Pons (tissue), 1 donor: ENCODE measurements at places on chromosomes 3 and 15.

GRCh38 chr15:39205506-39206371 lies 375.1 kb upstream of the THBS1 start:
- DNase-seq, result no peak

GRCh38 chr15:89707577-89707976 lies 17.0 kb downstream of the WDR93 start:
- DNase-seq, result no peak

- no peak for DNase-seq
These were observed 109.1 kb downstream of the OPA1 start for GRCh38 chr3:193701953-193702635.

DNA sequence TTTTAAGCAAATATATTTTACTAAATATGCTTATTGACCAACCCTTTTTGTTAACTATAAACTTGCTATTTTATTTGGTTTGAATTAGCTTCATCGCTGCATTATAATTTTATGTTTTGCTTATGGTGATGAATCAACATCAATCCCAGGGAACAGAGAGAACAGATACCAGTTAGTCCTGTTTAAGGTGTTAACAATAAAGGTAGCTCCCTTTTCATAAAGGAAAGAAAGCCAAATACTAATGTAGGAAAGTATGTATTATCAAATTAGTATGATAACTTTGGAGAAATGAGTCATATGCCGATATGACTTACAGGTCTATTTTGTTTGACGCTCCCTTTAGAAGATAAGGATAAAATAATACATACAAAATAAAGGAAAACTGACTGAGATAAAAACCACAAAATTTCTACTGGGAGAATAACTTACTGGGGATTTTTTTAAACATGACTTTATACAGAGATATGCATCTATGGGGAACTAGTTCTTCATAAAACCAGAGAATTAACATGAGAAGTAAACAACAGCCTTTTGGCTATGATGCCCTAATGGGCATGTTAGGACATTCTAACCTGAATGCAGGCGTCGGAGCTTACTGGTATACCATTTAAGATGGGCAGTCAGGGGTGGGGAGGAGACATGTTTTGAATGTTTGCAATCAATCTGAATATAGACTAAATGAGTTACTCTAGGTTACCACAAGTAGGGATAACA lies 4.5 kb downstream of the OR5K2 start:
- DNase-seq, result no peak

GRCh38 chr3:36741285-36741684 lies 23.1 kb downstream of the DCLK3 start:
- DNase-seq, result no peak

- no peak for DNase-seq
These were observed 5.3 kb downstream of the ARL6IP5 start for GRCh38 chr3:69090021-69090420.
